ENCODE measurements at places on chromosomes 1 and 21.

DNA sequence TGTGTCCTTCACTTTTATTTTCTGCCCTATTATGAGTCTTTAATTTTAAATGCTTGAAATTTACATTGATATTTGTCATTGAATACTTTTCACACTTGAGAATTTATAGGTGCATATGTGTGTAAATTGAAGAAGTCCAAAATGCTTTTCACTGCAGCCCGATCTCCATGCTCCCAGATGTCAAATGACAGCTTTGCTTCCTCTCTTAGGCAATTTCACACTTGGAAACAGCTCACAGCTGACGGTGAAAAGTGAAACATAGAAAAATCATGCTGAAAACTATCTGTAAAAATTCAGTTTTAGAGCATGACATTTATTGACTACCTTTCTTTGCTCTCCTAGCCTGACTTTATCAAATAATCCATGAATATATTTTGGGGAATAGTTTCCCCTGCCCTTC, 196.0 kb downstream of the RPS6KC1 start:
- DNase-seq: no peak

GRCh38 chr1:39623053-39623452, 16.4 kb downstream of the HEYL start:
- no peak for DNase-seq

DNA sequence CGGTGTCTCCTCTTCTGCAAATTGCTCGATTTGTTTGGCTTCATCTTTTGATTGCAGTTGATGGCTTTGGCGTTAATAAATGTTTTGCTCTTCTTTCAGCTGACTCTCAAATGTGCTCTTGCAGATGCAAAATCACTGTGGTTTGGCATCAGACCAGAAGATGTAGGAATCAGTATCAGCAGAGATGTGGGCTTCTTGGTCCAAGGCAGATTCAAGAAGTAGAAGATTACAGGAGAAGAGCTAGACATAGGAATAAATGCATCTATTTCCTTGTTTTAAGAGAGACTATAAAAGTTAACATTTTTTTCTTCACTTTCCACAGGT, 59.8 kb upstream of the BACH1 start:
- DNase-seq: no peak

- no peak for DNase-seq
These were observed 20.6 kb downstream of the PLA2G5 start for GRCh38 chr1:20090641-20091040.

- no peak for DNase-seq
These were observed 15.2 kb downstream of the WLS start for GRCh38 chr1:68217060-68217554.

- DNase-seq: no peak
These were observed 36.3 kb downstream of the SPRTN start for GRCh38 chr1:231374394-231374793.

DNA sequence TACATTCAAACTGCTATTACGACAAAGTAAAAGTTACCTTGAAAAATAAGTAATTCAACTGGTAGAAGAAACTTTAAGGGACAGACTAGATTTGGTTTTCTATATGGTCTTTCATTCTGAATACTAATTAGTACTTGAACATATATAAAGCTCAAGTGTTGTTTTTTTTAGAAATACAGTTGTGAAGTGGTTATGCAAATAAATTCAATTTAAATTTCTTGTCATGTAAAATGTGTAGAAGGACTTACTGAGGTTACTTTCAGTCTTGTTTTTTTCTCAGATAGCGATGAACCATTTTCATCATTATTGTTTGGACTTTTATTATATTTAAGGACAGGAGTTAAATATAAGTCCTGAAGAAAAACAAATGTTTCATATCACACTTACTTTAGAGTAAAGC, 24.4 kb downstream of the HS2ST1 start:
- no peak for DNase-seq

DNA sequence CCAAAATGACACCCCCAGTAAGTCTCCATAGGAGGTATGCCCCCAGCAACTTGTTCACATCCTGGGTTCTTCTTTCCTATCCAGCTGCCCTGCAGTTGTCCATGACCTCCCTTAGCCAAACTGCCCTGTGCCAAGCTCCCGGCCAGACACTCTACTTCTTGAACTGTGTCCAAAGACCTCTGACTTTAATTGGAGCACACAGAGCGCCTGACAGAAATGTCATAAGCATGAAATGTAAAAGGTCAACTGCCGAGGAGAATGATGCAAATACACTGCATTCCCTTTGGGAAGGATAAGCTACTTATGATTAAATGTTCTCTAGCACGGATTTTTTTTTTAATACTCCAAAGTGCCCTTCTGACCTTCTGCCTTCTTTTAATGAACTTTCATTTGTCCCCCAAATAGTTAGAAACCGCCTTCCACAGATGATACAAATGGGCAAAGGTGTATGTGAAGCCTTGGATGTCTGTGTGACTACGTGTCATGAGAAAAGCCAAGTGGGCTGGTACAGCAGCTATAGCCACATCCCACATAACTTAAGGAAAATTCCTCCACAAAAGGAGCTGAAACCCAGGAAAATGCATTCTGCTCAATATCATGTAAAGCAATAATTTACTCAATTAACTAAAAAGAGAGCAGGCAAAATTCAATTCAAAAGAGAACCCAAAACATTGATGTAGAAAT, 26.8 kb downstream of the PALMD start:
- DNase-seq: no peak

DNA sequence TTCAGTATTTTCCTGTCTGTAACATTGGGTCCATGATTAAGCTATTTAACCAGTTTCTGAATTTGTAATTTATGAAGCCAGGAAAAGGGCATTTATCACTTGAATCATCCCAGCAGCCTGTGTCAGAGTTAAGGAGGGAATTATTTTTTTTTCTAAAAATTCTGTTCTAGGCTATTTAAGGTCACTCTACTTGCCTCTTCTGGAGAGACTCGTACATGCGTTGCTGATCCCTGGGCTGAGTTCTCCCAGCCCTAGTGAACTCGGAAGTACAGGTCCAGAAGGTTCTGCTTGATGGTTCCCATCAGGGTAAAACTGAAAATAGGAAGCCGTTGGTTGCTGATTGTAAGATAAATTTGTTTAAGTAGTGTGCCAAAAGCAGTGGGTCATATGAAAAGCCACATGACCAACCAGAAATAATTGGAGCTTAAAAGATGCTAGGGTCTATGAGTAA, 90.7 kb downstream of the GPR88 start:
- no peak for DNase-seq

GRCh38 chr21:42629933-42630589, 23.4 kb upstream of the PDE9A start:
- DNase-seq: no peak

GRCh38 chr1:35646043-35646442, 4.7 kb upstream of the PSMB2 start:
- DNase-seq: no peak

- no peak for DNase-seq
These were observed 67.9 kb upstream of the ARID1A start for GRCh38 chr1:26627954-26628353.

DNA sequence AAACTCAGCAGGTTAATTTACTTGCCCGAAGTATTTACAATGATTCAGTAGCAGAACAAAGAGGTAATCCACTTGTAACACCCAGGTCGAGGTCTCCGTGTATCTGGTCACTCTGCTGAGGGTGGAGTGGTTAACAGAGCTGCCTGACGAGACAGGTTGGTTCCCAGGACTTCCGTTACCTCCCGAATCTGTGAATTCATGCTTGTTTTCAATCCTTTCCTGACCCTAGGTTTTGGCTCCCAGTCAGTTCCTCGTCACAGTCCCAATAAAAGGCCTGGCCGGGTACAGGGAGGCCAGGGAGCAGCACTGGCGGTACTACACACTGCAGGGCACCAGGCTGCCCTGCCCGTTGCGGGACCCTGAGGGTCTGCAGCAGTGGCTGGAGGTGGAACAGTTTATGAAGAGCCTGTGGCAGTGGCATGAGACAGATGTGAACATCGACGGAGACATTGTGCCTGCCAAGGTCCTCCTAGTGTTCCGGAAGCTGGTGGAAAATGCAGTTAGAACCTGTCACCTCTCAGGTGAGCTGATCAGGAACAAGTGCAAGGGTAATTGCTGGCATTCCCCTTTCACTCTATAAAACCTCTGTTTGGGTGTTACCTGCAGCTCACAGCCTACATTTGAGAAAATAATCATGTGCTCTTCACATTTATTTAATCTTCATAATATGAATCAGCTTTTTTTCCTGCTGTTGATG, 12.8 kb downstream of the MAB21L3 start:
- DNase-seq: no peak

DNA sequence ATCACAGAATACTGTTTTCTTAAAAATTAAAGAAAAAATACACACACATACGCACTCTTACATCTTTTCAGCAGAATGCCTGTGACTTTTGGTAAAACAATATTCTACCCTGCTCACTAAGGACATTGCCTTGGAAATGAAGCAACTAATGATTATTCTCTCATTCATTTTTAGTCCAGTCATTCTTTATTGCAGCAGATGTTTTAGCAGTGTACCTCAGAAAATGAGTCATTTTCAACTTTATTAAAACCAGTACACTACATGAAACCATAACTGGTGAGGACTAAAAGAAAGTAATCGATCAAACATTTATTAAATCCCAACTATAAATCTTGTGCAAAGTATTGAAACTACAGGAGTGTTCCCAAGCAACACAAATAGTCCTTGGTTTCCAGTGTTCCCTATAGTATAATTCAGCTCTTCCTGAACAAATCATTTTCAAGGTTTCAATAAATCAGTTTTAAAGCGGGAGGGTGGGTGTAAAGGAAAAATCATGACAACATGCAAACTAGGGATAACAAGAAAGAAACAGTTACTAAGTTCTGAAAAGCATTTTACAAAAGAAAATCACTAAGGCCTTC, 114.2 kb downstream of the ADGRL4 start:
- no peak for DNase-seq

DNA sequence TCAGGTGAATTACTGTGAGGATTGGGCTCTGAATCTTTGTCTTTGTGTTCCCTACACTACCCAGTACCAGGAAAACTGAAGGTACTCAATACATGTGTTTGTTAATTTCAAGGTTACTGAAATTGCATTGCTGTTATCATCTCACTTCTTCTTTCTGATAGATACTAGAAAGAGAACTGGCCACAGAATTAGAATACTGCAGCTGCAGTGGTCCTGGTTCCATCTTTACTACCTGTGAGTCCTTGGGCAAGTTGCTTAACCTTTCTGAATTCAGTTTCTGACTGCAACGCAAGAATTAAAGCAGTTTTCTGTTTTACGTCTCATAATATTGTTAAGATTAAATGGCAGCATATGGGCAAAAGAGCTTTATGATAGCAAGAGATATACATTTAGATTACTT, 263.5 kb downstream of the LMO4 start:
- DNase-seq: no peak

GRCh38 chr1:1891349-1892078, 627 bp upstream of the GNB1 start:
- peak; percentile 90 for DNase-seq

DNA sequence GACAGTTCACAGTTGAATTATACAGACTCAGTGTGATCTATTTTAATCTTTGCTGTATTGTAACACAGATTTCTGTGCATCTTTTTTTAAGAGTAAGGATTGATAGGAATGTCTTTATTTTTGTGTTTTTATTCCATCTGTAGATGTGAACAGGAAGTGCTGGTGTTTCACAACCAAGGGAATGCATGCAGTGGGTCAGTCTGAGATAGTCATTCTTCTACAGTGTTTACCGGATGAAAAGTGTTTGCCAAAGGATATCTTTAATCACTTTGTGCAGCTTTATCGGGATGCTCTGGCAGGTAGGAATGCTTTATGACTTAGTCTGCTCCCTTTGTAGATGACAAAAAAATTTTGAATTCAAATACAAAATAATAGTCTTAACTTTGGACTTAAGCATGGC, 84.5 kb downstream of the CC2D1B start:
- DNase-seq: no peak

Measured in T-helper 17 cell (primary cell).